Cortex of kidney (tissue), 1 donor: ENCODE measurements at places on chromosomes 2 and 18.

GRCh38 chr18:23547306-23547705 lies 39.0 kb downstream of the NPC1 start:
- DNase-seq, result no peak

- no peak for DNase-seq
These were observed 1.1 kb upstream of the ONECUT2 start for GRCh38 chr18:57433934-57434535.

DNA sequence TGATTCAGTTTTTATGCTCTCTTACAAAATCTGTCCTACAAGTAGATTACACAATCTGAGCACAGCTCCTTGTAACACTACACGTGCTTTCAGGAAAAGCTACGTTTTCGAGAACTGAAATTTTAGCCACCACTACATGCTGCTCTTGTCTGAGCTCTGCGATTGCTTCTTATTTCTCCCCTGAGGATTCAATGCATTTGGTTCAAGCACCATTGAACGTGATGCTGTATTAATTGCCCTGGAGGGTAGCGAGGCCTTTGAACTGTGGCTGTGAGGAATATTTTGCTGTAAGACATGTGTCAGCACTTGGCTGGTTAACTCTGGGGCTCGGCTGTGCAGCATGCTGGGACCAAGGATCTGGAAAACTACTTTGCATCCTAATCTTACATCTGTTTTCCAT lies 405.8 kb downstream of the EPHA4 start:
- no peak for DNase-seq

DNA sequence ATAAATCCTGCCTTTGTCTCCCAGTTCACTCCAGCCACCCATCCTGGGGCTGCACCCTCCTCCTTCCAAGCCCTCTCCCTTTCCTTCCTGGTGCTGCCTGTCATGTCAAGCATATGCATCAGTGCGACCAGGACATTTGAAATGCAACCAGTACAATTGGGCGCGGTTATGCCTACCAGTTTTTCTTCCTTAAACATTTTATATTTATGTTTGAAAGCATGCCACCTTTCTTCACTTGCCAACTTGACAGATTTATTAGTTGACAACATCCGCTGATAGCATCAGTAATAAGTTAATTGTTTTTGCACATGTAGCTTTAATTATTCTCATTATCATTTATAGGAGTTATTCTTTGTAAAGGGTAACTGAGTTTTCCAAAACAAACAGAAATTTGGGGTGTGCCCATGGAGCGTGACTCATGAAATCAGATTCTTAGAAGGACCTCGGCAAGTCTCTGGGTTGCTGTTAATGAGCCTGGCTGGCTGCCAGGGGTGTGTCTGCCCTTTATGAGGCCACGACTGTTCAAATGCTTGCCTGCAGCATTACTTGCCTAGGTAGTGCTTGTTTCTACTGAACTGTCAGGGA lies 32.8 kb upstream of the IL1B start:
- DNase-seq, result no peak

DNA sequence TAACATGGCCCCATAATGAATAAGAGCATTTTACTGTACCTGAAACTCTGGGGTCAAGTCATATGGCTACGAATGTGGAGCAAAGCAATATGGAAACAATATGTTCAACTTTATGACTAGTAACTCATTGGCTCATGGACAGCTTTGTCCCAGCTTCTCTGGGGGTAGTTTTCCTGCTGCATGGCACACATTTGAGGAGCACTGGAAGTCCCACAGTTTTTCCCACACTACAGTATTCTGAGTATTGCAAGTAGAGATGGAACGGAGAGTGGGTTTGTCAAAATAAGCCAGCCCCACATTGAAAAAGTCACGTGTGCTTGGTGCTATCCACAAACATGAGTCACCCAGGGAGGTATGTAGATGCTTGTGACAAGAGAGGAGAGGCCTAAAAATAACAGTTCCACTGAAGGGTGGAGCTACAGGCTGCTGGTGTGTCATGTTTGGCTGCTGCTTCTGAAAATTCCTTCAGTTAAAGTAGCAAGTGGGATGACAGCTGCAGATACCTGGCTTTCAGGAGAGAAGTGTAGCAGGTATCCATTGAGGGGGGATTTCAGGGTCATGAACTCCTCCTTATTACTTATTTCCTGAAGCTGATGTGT lies 48.2 kb upstream of the CTAGE1 start:
- DNase-seq, result no peak

DNA sequence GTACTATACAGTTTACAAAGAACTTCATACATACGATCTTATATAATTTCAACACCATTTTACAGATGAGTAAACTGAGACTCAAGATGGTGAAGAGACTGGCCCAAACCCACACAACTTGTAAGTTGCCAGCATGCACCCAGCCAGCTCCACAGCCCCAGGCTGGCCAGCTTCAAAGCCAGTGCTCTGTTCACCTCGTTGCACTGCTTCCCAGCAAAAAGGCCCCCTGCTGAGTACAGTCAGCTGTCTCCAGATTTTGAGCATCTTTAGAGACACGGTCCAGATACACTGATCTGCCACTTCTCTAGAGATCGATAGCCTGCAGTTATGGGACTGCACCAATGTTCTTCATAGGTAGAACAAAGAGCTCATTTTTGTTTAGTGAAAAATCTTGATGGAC lies 257.2 kb upstream of the CHAC2 start:
- DNase-seq, result no peak
